Tibial artery (tissue), 4 donors: ENCODE measurements at places on chromosomes 7 and 10.

DNA sequence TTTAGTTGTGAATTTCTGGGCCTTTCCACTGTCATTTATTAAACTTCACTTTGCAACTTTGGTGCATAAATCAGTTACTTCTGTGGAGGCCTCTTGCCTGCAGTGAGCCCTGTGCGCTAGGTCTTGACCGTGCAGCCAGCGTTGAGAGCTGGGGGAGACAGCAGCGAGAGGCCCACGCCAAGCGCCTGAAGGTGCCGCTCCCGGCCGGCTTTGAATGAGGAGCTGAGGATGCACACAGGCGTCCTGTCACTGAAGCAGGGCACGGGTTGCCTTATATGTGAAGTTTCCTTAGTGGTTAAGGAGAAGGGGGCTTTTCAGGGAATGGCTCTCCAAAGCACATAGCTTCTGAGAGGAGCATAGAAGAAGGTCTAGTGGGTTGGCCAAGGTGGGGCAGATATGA, 70.9 kb upstream of the CCNY start:
- no peak for DNase-seq

DNA sequence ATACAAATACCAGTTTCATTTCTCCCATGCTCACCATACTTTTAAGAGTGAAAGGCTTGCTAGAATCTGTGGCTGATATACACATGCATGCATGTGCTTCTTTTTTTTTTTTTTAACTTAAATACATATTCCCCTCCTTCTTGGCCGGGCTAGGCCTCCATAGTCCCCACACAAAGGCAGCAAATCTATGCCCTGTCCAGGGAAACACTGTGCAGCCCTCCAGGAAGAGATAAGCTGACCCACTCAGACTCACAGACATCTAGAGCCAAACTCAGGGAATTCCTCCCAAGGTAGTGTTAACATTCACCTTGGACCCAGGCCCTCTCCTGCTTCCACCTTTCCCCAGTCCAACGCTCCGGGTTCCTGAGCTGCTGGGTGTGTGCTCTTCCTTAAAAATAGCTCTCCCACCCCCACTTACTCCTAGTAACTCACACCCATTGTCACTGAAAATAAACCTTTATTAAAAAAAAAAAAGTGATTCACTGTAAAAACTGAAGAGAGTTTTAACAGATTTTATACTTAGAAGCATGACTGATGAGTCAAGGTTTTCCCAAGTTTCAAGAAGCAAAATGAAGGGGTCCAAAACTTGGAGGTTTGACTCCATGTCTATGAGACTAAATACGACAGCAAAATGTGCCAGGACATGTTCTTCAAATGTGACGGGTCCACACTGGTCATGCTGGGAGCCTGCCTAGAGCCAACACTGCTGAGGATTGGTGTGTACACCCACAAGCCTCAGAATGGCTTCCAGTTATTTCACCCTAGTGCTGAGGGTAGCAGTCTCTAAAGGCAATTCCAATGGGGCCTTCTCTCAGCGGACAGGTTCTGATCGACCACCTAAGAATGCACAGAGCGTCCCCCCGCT, 159.5 kb downstream of the GLI3 start:
- no peak for DNase-seq

- DNase-seq = no peak
These were observed 121.1 kb upstream of the ZEB1 start for GRCh38 chr10:31197886-31198285.

DNA sequence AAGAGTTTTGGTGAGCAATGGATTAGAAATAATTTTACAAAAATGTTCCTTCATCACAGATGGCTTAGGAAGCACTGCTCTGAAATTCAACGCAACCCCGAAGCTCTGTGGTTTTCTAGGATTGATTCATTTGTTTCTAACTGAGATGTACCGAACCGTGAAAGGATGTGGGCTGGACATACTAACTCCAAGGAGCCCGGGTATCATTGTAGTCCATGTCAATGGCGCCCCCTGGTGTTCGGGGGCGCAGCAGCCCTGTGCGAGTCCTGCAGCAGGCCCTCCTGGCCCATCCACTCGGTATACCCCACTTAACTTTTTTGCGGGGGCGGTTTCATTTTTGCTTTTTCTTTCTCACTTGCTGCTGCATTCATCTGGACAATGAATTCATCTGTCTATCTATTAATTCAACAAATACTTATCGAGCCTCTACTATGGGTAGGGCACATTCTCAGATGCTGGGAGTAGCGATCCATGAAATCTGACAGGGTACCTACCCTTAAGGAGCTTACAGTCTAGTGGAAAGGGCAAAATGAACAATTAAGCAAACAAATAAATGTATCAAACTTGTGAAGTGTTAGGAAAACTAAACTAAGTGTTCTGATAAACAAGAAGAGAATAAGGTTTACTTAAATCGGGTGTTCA, 25.2 kb upstream of the ITPRID1 start:
- peak; percentile 30 for DNase-seq

GRCh38 chr7:150311711-150312110, 11.4 kb upstream of the LRRC61 start:
- no peak for DNase-seq
